OCI-LY7 (cell line): ENCODE measurements at places on chromosomes 5 and 9. TPM values are rescaled to one million over a fixed set of nuclear protein-coding genes. Genes with fewer than 3 reads are reported as not detected.

The UBTD2 gene
- total RNA-seq, result 19.4 and 19.8 TPM in 2 replicates

The CNTNAP3 gene
- total RNA-seq, result not detected in 2 replicates

The OGN gene
- total RNA-seq, result not detected in 2 replicates

The FGF18 gene
- not detected in 2 replicates for total RNA-seq

The GNPDA1 gene
- 23.1 and 24.1 TPM in 2 replicates for total RNA-seq

The C8G gene
- 2.1 and 2.2 TPM in 2 replicates for total RNA-seq

The C1QTNF3 gene
- total RNA-seq, result 3.6 and 4.2 TPM in 2 replicates

The CD274 gene
- total RNA-seq, result 0.15 and 1.2 TPM in 2 replicates

The C5orf46 gene
- not detected in 2 replicates for total RNA-seq

The DAB2IP gene
- 11.1 and 11.2 TPM in 2 replicates for total RNA-seq

The OR1Q1 gene
- not detected in 2 replicates for total RNA-seq

The LCN2 gene
- total RNA-seq, result not detected in 2 replicates

The SLC45A2 gene
- total RNA-seq, result not detected in 2 replicates

The IFNB1 gene
- not detected in 2 replicates for total RNA-seq

The LHX3 gene
- total RNA-seq, result 0.15 TPM in 1 of 2 replicates, not detected in the other

The BTNL8 gene
- total RNA-seq, result not detected in 2 replicates

The RPL12 gene
- total RNA-seq, result 1,622 and 1,726 TPM in 2 replicates

The NFX1 gene
- 53.9 and 58.3 TPM in 2 replicates for total RNA-seq

The CFAP90 gene
- not detected in 2 replicates for total RNA-seq

The MRPS27 gene
- 70.9 and 74.6 TPM in 2 replicates for total RNA-seq
